ENCODE measurements at places on chromosomes 16 and 17. TPM values are rescaled to one million over a fixed set of nuclear protein-coding genes. Genes with fewer than 3 reads are reported as not detected.

Gene FNDC8
- not detected for polyA plus RNA-seq

Gene YBX2
- polyA plus RNA-seq: not detected

Gene FOXN1
- polyA plus RNA-seq: not detected

Gene CD19
- 351 TPM for polyA plus RNA-seq

Gene CTRL
- polyA plus RNA-seq: 1.4 TPM

Gene RAB26
- polyA plus RNA-seq: 2.7 TPM

Gene CES3
- not detected for polyA plus RNA-seq

Gene RNF43
- 0.63 TPM for polyA plus RNA-seq

Gene SOCS1
- 35.3 TPM for polyA plus RNA-seq

Gene UTS2R
- polyA plus RNA-seq: not detected

Gene WNT9B
- polyA plus RNA-seq: not detected

Gene TMEM88
- not detected for polyA plus RNA-seq

Gene ARL6IP1
- polyA plus RNA-seq: 283 TPM

Gene TSR1
- polyA plus RNA-seq: 19.5 TPM

Gene HCRT
- polyA plus RNA-seq: not detected

Gene CLEC10A
- polyA plus RNA-seq: not detected

Gene SBK1
- polyA plus RNA-seq: 0.22 TPM

Gene STAT5A
- polyA plus RNA-seq: 47.5 TPM

Gene MMP28
- polyA plus RNA-seq: not detected
